Common myeloid progenitor, CD34-positive (primary cell): ENCODE measurements at places on chromosomes 3 and 15.

DNA sequence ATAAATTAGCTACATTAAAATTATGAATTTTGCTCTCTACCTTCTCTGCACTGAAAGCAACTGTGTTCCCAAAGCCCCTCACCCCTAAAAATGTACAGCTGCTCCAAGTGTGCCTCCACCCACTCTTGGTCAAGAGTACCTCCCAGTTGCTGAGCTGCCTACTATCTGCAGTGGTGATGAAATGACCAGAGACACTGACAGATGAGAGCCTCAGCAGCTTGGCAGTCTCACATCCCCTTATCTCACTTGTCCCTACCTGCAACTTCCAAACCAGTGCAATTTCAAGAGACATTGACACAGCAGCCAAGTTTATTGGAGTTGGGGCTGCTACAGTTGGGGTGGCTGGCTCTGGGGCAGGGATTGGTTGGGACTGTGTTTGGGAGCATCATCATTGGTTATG lies 52.2 kb upstream of the COL6A5 start:
- no peak overlapping the region for H3K27ac ChIP-seq
- no peaks in the 10 kb centered on the region for H3K4me1 ChIP-seq
- H3K27me3 ChIP-seq: no peaks in the 10 kb centered on the region
- H3K36me3 ChIP-seq: no peaks in the 10 kb centered on the region

- H3K27ac ChIP-seq: no peak overlapping the region
- no peak overlapping the region for H3K4me3 ChIP-seq
- no peaks in the 10 kb centered on the region for H3K36me3 ChIP-seq
Observed at GRCh38 chr3:32848215-32848614, 30.4 kb downstream of the TRIM71 start.

DNA sequence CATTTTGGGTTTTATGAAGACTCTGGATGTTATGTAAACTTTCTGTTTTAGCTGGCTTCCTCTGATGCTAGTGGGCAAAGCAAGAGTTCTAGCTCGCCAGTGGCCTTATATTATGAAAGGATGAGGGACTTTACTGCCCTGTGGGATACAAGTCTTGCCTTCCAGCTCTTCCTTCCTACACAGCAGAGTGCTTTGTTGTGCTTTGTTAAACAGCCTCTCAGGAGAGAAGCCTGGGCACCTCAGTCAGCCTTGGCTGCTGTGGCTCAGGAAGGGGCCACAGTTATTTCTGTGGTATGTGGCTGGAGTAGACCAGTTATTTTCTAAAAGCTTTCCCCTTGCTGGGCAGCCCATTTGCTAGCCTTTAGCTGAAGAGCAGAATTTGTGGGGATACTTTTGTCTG lies 69.5 kb upstream of the SUCLG2 start:
- DNase-seq: no peak
- H3K4me1 ChIP-seq: no peaks in the 10 kb centered on the region
- no peaks in the 10 kb centered on the region for H3K27me3 ChIP-seq
- H3K4me3 ChIP-seq: no peak overlapping the region
- H3K27ac ChIP-seq: no peak overlapping the region

DNA sequence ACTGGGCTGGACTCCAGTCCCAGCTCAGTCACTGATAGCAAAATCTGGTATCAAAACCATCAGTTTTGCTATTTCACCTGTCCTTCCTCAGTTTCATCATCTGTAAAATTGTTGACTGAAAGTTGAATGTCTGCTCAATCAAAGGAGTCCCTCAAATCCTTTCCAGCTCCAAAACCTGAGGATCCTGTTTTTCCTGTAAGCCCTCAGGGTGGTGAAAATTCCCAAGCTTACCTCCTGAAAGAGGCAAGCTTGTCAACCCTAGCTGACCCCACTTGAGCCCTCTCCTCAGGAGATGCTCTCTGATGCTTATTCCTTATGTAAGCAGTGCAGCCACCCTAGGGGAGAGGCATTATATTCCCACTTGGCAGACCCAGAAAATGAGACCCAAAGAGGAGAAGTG lies 82.6 kb downstream of the HMG20A start:
- H3K4me1 ChIP-seq: peaks cover 14% of the 10 kb centered on the region
- H3K4me3 ChIP-seq: no peak overlapping the region
- peaks cover 3% of the 10 kb centered on the region for H3K27me3 ChIP-seq
- no peaks in the 10 kb centered on the region for H3K36me3 ChIP-seq

GRCh38 chr3:89806166-89806565 lies 698.7 kb downstream of the EPHA3 start:
- H3K4me1 ChIP-seq: no peaks in the 10 kb centered on the region
- H3K27ac ChIP-seq: no peak overlapping the region
- no peaks in the 10 kb centered on the region for H3K36me3 ChIP-seq
- no peak overlapping the region for H3K4me3 ChIP-seq

DNA sequence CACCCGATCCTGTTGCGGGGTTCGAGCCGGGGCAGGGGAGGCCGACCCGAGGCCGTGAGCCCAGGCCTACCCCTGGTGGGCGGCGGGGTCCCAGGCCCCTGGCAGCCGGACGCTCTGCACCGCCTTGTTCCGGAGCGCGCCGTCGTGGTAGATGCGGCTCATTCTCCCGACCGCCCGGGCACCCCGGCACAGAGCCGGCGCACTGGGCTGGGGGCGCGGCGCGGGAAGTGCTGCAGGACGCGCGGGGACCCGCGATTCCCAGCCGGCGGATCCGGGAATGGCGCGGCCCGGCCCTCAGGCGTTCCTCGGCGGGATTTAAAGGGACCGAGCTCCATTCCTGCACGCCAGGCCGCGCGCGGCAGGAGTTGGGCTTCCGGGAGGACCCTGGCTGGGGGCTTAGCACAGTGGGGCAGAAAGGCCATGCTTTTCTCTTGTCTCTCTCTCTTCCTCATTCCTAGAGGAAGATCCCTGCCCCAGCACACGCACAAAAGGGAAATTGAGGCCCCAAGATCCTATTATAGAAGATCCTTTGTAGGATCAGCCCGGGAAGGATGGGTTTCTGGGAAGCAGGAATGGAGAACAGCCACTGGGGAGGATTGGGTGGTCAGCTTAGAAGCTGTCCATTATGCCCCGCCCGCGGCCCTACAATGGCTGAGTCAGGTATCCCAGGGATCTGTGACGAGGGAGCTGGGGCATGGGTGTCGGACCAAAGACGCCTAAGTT lies at the start of gene ARPIN:
ARPIN (minus strand) TSS at position 279 of the 723 bp plus-strand sequence; CDS start at position 162, 117 bp downstream.
- H3K4me1 ChIP-seq: peaks cover 14% of the 10 kb centered on the region
- H3K27ac ChIP-seq: no peak within 1 kb of the TSS
- H3K27me3 ChIP-seq: peaks cover 2% of the 10 kb centered on the region
- H3K4me3 ChIP-seq: peak within 1 kb of the TSS; percentile 72

GRCh38 chr15:40852529-40852928 lies 8.7 kb downstream of the SPINT1 start:
- peaks cover 6% of the 10 kb centered on the region for H3K36me3 ChIP-seq
- H3K27ac ChIP-seq: no peak overlapping the region
- DNase-seq: no peak
- no peaks in the 10 kb centered on the region for H3K27me3 ChIP-seq

DNA sequence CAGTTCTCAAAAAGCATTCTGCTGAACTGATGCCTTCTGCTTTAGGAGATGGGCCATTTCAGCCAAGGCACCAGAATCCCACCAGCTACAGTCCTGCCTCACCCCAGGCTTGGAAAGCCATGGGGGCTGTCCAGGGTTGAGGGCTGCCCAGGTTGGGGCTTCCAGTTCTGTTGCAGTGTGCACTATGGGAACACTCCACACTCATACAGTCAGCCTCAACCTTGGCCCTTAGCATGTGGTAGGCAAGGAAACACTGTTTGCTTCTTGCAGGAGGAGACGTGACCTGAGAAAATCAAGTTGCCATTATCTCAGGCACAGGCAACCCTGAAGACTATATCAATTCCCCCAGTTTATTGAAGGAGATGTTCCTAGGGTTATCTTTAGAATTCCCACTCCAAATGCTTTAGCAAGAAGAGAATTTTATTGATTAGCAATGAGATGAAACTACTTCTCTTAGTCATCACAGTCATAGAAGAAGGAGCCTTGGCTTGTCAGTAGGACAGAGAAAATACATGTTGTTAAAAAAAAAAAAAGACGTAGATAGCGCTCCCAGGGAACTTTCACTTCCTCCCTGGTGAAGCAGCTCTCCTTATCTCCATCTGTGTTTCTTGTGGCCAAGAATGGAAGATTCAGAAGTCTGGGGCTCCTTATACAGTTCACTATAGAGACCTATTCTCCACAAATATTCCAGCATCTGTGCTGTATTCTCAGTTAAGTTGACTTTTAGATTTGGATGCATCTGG lies 38.3 kb upstream of the IL12A start:
- H3K27ac ChIP-seq: no peak overlapping the region
- DNase-seq: no peak
- H3K4me1 ChIP-seq: peaks cover 9% of the 10 kb centered on the region
- H3K4me3 ChIP-seq: no peak overlapping the region
- H3K36me3 ChIP-seq: no peaks in the 10 kb centered on the region

DNA sequence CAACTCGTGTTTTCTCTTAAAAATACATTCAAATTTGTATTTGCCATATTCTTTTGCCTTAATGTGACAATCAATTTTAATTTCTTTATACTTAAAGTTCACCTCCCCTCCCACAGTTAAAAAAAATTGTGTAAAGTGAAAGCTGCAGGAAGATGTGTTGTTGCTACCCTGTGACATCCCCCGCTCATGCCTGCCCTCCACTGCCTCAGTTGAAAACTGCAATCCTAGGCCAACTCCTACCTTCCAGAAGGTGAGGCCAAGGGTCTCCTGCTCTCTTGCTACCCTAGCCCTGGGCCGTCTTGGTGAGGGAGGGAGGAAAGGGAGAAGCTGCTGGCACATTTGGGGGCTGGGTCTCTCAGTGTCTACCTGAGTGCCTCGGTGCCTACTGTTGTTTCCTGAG lies 57.0 kb upstream of the CMTM7 start:
- H3K27me3 ChIP-seq: no peaks in the 10 kb centered on the region
- peak; percentile 46 for DNase-seq
- H3K4me3 ChIP-seq: no peak overlapping the region
- H3K36me3 ChIP-seq: no peaks in the 10 kb centered on the region

DNA sequence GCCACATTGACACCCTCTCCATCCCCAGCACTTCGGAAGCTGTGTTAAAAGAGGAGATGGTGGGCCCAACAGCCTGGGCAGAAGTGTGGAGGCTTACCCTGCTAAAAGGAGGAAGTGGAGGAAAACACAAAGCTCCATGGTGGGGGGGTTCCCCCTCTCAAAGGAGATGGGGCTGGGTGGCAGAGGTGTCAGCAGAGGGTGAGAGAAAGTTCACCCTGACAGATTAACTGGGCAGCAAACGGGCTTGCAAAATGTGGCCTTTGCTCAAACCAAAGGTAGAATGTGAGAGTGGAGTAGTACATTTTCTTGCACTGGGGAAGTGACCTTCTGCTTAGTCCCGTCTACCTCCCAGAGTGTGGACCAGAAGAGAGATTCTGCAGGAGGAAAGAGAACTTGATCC lies 44.7 kb downstream of the MYO1E start:
- no peak overlapping the region for H3K27ac ChIP-seq
- H3K4me3 ChIP-seq: no peak overlapping the region
- H3K4me1 ChIP-seq: no peaks in the 10 kb centered on the region
- H3K36me3 ChIP-seq: no peaks in the 10 kb centered on the region
